Suppressor macrophage treated with lipopolysaccharide for 4 hours (primary cell): ENCODE measurements at places on chromosomes 5 and 9.

DNA sequence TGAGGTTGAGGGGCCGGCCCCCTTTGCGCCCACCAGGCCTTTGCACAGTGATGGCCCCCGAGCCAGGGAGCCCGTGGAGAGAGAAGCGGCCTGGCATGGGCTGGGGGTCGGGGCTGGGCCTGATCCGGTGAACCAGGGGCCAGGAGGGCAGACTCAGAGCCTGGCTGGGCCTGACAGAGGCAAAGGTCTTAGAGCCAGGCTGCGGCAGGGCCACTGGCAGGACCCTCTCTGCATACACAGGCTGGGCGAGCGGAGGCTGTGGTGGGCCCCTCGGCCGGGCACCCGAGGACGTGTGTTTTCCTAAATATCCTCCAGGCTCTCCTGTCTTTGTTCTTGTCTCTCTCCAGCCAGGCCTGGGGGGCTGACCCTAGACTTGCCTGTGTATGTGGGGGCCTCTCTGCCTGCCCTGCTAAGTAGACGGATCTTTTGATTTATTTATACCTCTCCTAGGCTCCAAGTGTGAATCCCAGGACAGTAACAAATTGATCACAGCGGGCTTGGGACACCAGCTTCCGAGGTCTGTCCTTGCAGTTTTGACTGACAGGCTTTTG, 933 bp downstream of the NEK6 start:
- DNase-seq: no peak

DNA sequence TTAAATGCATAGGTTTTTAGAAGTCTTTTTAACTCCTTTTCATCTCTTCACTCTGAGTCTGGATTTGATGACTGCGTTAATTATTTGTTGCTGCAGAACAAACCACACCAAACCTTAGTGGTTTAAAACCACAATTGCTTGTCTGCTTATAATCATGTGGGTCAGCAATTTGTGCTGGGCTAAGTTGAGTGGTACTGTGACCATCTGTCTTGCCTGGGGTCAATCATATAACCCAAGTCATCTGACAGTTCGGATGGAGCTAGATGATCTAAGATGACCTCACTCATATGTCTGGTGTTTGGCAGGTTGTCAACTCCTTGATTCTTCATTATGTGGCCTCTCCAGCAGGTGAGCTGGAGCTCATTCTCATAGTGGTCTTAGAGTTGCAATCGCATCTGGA, 219.1 kb upstream of the ELAVL2 start:
- DNase-seq: no peak

DNA sequence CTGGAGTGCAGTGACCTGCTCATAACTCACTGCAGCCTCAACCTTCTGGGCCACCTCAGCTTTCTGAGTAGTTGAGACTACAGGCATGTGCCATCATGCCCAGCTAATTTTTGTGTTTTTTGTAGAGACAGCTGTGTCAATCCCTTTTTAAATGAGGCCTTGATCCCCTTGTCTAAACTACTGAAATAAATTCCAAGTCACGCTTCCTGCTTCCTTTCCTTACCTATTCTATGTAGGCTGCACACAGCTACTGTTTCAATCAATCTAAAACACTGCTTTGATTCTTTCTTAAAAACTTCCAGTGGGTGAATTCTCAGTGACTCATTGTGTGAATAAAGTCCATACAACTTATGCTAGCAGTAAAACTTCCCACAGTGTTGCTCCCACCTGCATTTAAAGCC, 2.9 kb upstream of the C7 start:
- DNase-seq: no peak

- DNase-seq: no peak
These were observed 73.6 kb downstream of the CDH12 start for GRCh38 chr5:22779499-22779898.

- no peak for DNase-seq
These were observed 57.5 kb upstream of the NCS1 start for GRCh38 chr9:130114741-130115140.

GRCh38 chr5:14501353-14502293, 80.0 kb upstream of the OTULINL start:
- DNase-seq: no peak

- peak; percentile 39 for DNase-seq
These were observed 603.7 kb downstream of the BNC2 start for GRCh38 chr9:16266648-16267276.

DNA sequence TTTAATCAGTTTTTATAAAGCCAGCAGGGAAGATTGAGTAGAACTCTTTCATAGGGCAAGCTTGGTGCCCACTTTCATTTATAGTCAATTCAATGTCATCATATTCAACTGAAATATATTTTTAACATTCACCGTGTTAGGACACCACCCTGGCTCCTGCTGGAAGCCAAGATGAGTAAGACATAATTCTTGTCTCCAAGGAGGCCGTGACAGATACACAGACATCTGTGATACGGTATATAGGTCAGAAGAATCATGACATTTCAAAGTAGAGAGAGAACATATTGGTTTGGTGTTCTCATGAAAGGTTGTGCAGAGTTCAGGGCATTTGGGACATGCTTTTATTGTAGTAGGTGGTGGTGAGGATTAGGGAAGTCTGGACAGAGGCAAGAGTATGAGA, 120.1 kb downstream of the CMYA5 start:
- no peak for DNase-seq

DNA sequence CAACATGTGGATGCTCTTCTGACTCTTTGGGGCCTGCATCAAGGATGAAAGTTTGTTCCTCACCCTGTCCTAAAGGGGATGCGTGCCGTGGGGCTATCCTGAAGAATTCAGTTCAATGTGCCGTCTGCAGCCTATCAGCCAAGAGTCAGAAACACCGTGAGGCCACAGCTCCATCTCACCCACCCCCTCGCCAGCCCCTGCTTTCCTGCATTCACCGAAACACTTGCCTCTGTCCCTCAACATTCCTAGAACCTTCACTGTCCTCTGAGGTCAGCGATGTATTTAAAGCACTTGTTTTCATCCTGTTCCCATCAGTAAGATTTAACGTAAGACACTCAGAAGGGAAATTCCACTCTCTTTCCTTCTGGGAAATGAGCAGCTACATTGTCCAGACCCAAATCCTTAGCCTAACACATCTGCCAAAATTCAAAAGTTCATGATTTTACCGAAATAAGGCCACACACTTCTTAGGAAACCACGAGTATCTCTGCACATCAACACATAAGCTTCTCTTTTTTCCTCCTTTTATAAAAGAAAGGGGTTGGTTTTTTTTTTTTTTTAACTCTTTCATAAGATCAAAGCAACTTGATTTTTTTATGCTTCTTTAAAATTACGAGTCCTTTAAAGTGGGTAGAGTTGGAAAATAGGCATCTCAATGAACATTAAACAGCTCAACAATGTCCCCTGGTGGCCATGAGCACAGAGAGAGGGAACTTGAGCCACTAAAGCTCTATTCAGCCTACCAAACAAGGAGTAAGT, 100.7 kb downstream of the SUSD1 start:
- DNase-seq: peak; percentile 87

- DNase-seq: no peak
These were observed 10.6 kb upstream of the DMRT2 start for GRCh38 chr9:1039589-1039988.

GRCh38 chr9:133906932-133907910, 84.9 kb downstream of the VAV2 start:
- no peak for DNase-seq

GRCh38 chr5:111734013-111734412, 23.0 kb downstream of the NREP start:
- DNase-seq: no peak
